ENCODE measurements at places on chromosomes 1 and 21.
A peak's percentile ranks its signal among the peaks of the same experiment; 100 is the strongest.

DNA sequence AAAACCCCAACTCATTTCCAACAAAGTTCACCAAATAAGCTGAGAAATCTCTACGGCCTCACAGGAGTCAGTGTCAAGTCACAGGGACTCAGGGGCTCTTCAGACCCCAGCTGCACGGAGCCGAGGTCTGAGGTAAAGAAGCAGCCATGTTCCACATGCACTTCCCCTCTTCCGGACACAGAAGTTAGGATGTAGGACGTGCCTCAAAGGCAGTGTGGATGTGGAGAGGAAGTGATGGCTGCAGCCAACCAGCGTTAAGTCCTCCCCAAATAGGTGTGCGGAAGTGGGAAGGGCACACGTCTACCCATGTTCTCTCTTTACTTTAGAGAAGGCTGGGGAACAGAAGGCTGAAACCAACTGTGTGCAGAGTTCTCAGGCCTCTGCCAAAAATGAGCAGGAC, 14.6 kb upstream of the NCF2 start:
- DNase-seq, result no peak

GRCh38 chr1:83641206-83641658, 357.7 kb downstream of the TTLL7 start:
- DNase-seq, result no peak

DNA sequence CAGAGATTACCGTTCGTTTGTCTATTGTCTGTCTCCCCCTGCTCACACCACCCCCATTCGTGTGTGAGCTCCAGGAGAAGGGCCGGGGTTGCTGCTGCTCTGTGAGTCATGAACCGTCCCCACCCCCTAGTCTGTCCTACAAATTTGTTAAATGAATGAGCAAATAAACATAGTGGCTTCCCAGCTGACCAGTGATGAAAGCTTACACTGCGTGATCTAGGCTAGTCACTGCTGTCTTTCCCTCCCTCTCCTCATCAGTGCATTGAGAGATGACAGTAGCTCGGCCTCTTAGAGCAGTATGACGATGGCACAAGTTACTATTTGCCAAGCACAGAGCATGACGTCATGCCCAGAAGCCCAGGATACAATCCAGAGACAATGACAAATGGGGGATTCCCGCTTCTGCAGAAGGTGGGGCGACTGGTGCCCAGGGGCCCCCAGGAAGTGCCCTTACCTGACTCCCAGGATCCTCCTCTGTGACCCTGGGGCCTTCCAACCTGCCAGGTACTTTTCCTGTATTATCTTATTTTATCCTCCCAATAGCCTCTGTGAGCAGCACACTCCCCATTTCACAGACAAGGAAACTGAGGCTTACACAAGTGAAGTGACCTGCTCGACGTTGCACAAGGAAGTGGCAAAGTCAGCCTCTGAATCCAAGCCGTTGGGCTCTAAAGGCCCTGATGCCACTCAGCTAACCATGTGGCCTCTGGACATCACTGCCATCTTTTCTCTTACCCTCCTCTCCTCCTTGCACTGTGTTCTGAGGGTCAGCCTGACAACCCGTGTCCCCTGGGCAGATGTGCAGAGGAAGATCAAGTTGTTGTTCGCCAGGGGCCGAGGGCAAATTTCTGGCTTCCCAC, 8.6 kb upstream of the EPHA2 start:
- no peak for DNase-seq

- DNase-seq, result no peak
Observed at GRCh38 chr1:97797403-97798183, 123.2 kb downstream of the DPYD start.

DNA sequence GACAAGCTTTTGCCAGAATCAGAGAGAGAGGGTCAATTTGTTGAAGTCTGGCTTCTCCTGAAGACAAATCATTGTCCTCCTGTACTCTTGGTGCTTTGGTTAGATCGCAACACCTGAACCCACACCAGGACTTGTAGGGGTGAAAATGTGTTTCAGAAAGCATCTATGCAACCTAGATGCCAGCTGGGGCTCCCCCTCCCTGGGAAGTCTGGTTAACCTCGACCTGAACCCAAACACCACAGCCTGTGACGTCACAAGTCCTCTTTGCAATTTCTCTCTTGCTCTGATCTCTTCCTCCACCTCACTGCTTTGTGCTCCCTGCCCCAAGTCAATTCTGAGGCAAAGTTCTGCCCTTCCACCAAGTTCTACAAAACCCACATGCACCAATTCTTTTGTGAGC, 42.8 kb upstream of the USP24 start:
- DNase-seq, result no peak

GRCh38 chr1:153678519-153679336, at the start of gene NPR1:
Gene NPR1 (plus strand): TSS chr1:153678688. CDS start chr1:153679109, 421 bp downstream.
- DNase-seq, result peak; percentile 82

DNA sequence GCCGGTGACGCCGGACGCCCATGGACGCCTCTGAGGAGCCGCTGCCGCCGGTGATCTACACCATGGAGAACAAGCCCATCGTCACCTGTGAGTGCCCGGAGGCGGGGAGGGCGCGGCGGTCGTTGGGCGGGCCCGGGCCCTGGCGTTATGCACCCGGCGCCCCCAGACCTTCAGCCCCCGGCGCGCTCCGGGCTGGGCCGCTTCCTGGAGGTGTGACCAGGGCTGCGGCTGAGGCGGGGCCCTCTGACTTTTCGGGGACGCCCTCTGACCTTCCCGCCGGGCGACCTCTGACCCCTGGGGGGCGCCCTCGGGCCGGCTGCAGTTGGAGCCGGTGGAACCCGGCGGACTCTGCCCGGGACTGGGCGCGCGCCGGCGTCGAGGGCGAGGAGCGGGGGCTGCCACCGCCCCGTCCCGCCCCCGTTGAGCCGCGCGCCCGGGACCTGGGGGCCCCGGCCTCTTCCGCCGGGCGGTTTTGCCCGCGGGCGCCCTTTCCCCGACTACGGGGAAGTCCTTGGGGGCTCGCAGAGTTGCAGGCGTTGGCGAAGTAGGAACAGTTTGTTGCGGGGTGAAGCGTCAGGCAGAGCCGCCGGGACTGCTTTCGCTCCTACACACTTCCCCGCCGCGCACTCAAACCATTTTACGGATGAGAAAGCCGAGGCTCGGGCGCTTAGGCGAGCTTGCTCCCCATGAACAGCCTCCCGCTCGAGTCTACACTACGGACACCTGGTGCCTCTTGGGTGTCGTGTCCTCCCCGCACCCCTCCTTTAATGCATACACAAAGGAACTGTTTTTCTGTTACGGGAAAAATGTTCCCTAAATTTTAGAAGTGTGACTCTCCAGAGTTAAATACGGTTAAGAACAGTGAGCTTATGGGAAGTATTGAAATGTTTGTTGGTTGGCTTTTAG, 618 bp downstream of the TRAPPC10 start:
- DNase-seq, result peak; percentile 28

DNA sequence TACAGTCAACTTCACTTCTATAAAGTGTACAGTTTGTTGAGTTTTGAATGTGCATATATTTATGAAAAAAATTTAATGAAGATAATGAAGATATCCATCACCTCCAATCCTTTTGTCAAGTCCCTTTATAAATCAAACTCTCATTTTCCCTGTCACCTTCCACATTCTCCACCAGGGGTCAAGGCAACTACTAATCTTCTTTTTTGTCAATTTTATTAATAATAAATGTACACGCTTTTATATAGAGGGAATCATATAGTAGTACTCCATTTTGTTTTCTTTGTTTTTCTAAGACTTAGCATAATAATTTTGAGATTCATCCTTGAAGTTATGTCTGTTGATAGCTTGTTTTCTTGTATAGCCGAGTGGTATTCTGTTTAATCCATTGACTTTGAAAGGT, 1594.2 kb upstream of the PRMT6 start:
- DNase-seq, result no peak

DNA sequence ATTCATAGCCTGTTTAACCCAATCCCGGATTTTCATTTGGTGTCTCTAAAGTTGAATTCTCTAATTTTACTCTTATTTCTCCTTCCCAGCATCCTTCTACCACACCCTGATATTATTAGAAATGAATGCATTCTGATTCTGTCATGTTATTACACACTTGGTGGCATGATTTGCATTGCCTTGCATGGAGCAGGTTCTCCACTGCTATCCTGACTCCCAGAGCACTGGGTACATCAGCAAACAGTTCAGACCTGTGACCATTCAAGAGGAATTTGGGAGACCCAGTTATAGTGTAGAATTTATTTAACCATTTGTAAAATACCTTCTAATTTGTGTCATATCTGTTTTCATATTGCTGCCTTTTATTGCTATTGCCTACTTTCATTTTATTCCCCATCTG, 2.6 kb downstream of the LRRC8B start:
- DNase-seq, result no peak

GRCh38 chr1:9389968-9390367, 97.3 kb downstream of the SPSB1 start:
- DNase-seq, result no peak

- DNase-seq, result no peak
Observed at GRCh38 chr1:101756411-101756810, 240.3 kb downstream of the OLFM3 start.

GRCh38 chr21:33384841-33385331, 18.3 kb upstream of the IFNGR2 start:
- DNase-seq, result no peak

GRCh38 chr1:98991127-98992012, 13.3 kb downstream of the PLPPR5 start:
- DNase-seq, result no peak

GRCh38 chr1:43830802-43831201, 102.8 kb upstream of the ARTN start:
- no peak for DNase-seq

DNA sequence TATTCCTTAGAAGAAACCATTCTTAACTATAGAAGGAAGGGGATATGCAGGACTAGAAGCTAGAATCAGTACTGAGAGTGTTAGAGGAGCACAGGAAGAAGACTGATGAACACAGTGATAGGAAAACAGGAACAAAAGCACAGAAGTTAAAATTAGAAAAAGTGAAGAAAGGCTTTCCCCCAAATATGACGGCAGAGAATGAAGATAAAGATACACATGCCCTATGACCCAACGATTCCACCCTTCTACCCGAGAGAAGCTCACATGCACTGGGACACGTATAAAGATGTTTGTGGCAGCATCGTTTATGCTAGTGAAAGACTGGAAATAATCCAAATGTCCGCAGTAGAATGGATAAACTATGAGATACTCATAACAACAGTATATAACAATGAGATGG, 74.2 kb downstream of the DTL start:
- no peak for DNase-seq

DNA sequence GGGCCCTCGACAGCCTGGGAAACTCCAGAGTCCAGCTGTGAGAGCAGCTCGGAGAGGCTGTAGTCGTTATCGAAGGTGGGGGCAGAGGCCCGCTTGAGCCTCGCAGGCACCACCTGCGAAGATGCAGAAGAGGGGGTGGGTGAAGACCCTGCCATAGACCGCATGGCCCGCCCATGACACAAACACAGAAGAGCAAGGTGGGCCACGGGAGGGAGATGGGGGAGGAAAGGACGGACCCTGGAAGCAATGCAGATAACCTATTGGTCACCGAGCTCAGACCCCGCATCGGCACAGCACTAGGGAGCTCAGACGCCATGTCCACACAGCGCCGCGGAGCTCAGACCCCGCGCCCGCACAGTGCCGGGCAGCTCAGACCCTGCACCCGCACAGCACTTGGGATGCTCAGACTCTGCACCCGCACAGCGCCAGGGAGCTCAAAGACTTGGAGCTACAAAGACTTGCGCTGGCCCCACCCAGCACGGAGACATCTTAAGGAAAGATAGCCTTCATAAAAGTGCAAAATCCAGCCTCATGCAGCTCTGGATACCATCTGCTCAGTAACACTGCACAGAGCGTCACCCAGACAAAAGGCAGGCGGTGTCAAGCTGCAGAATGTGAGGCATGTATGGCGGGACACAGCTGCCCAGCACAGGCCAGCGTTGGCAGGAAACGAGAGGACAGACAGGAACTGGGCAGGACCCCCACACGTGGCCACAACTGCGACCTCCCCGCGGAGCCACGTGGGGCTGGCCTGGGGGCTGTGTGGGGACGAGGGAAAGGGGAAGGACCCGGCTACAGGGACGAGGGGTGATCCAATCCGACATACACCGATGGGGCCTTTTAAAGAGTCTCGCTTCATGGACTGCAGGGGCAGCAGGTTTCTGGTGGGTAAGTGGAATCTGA, 22.6 kb downstream of the RIPK4 start:
- no peak for DNase-seq

DNA sequence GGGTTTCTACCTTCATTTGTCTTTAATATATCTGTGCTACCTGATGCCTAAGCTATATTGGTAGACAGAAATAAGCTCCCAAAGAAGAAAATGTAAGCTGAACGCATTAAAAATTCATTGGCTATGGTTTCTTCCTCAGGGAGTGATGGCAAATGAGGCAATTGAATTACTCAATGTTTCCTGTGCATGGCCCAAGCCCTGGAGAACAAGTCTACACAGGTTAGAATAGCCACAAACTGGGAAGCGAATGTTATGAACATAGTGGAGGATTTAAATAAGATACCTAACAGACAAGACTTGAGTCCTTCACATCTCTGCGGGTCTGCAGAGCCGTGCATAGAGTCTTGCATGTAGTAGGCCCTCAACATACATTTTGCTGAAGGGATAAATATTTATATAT, 350.3 kb downstream of the RWDD3 start:
- no peak for DNase-seq

DNA sequence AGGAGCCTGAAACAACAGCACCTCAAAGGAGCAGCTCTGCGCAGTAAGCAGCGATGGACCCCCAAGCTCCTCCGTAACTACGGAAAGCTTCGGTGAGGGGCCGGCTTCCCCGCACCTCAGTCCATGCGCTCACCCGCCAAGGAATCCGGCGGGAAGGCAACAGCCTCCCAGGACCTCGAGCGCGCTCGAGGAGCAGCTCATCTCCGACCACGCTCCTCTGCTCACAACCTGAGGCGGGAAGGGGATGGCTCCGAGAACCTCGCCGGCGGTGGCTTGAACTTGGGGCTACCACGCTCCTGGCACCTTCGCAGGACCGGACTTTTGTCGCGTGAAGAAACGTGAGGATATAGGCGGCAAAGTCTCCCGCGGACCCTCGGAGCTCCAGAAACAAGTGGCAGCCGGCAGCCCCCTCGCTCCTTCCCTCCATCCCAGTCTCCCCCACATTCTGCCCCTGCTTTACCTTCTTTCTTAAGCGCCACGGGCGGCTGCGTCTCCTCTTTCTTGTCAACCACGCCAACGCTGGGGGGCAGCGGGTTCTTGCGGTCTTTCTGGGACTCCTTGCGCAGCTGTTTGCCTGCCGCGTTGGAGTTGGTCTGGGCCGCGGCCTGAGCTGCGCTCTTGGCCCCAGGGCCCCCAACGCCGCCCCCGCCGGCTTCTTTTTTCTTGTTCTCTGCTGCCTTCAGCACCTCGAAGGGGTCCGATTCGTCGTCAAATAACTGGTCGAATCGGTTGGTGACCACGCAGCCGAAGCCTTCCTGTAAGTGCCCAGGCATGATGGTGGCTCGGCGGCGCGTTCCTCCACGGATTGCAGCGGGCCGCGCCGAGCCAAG, 459 bp downstream of the SERBP1 start:
- peak; percentile 22 for DNase-seq

DNA sequence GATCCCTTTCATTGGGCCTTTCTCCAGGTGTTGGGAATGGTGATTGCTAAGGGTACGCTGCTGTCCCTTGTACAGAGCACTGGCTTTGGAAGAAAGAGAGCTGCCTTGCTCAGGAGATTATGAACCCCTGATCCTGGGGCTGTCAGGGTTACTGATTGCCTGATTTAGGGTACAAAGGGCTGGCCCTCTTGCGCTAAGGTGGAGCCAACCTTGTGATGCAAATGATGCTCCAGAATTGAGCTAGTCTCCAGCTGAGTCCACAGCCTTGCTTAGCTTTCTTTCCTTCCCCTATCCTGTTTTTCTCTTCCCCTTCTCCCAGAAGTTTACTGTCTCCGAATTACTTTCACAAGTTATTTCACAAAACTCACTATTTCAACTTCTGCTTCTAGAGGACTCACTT, 334.7 kb downstream of the AMY1C start:
- DNase-seq, result no peak

Measured in ovary (tissue), 10 donors.